CD4-positive, alpha-beta T cell treated with Interferon alpha-2 for 1 hour (primary cell): ENCODE measurements at places on chromosomes 11 and 22.
A peak's percentile ranks its signal among the peaks of the same experiment; 100 is the strongest.

DNA sequence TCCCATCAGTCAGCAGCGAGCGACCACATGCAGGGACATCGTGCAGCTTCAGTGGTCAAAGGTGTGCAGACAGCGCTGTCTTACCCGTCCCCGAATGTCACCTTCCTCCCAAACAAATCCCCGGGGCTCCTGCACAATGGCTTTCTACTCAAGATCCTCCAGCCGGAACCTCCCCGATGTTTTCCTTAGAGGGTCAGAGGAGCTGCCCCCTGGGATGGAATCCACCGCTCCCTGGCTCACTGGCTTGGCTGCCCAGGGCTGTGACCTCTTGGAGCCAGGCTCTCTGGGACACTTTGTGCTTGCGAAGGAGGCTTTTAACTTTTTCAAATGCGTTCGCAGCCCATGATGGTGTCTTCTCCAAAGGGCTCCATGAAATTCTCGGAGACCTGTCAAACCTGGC is 17.3 kb upstream of the FGF19 start:
- no peak for DNase-seq

DNA sequence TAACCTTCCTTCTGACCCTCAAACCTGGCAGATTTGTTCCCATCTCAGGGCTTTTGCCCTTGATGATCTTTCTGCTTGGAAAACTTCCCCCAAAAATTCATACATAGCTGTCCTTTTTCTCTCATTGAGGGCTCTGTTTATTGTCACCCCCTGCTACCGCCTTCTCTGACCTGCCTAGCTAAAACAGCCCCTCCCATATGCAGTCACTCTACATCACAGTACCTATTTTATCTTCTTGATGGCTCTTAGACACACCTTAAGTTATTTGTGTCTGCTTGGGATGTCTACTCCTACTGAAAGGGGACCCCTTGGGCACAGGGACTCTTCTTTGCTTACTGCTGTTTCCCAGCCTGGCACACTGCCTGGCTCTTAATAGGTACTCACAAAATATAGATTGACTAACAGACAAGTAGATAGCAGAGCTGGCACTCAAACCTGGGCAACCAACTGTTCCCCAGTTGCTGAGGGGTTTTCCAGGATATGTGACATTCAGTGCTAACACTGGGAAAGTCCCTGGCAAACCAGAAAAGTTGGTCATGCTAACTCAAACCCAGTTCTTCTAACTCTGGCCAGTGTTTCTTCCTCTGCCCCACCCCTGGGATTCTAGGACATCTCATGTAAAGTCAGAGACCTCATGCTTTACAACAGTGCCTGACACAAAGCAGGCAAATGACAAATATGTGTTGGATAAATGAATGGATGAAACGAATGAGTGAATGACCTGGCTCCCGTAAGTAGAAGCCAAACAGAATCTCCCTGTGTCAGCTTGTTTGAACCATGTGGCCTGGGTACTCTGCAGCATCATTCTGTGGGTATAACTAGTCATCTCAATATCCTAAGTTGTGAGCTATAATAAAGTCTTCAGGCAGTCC is 19.8 kb upstream of the FJX1 start:
- no peak for DNase-seq

DNA sequence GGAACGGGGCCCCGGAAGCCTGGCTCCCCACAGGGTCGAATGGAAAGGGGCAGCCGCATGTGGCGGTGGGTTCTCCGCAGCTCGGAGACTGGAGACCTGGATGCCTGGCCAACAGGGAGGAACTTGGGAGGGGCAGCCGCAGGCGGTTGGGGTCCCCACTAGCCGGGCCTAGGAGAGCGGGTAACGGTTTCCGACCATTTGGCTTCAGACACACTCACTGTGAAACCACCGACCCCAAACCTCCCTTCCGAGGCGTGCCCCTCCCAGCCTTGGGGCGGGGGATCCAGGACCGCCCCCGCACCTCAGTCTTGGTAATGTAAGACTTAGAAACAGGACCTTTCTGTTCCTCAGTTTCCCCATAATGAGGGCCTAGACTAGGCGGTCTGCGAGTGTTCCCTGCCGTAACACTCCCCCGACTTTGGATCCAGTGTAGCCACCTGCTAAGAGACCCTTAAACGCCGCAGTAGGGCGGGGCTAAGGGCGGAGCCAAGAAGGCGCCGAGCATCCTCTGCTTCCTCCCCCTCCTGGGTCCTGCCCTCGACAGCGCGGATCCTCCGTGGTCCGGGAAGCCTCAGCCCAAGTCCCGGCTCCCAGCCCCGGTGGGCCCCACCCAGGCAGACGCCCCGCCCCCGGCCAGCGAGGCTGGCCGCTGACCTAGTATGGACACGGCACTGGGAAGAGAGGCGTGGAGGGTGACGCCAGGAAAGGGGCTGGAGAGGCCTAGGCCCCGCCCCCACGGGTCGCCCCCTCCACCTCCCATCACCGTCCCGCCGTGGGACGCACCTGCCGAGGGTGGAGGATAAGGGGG is 1.8 kb upstream of the RASGRP2 start:
- DNase-seq, result peak; percentile 79

- no peak for DNase-seq
Measured at GRCh38 chr11:76067099-76067498, 139.2 kb downstream of the WNT11 start.

DNA sequence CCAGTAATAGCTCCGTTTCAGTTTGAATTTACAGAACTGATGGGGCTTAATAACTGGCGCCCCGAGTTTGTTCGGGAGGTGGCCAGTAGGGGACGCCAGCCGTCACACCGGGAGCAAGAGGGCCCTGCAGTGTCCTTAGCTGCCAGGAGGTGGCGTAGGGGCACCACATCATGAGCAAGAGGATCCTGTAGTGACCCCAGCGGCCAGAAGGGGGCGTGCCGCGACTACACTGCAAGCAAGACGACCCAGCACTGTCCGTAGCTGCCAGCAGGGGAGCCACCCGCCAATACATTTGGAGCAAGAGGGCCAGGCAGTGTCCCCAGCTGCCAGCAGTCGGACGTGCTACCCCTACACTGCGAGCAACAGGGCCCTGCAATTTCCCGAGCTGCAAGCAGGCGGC is 663.7 kb upstream of the B3GAT1 start:
- DNase-seq, result peak; percentile 57

GRCh38 chr11:73167363-73167954 is 25.3 kb upstream of the FCHSD2 start:
- DNase-seq, result no peak

DNA sequence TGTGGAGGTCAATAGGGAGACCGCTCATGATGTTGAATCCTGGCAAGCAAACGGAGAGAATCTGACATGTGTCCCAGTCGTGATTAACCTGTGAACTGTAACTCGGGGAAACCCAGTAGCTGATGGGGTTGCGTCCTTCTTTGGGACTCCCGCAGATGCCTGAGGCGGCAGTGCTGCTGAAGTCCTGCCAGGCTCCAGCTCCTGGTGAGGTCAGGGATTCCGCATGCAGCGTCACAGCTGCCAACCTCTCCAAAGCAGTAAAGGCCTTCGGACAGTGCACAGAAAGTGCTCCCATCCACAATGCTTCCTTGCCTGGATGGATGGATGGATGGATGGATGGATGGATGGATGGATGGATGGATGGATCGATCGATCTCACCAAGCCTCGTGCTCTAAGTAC is 13.5 kb downstream of the KCNQ1 start:
- DNase-seq, result no peak

DNA sequence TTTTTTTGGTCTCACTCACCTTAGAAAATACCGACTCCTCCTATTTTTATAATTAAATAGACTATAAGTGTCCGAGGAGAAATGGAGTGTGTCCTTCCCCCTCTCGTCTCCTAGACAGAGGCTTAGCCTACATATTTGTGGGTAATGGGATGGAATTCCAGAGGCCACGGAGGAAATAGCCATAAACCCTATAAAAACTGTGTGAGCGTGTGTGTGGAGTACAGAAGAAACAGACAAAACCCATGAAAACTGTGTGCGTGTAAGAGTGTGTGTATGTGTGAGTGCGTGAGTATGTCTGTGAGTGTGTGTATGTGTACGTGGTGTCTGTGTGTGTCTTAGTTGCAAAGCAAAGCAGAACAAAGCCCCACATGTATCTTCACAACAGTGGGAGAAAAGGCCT is 883.5 kb downstream of the OPCML start:
- no peak for DNase-seq

DNA sequence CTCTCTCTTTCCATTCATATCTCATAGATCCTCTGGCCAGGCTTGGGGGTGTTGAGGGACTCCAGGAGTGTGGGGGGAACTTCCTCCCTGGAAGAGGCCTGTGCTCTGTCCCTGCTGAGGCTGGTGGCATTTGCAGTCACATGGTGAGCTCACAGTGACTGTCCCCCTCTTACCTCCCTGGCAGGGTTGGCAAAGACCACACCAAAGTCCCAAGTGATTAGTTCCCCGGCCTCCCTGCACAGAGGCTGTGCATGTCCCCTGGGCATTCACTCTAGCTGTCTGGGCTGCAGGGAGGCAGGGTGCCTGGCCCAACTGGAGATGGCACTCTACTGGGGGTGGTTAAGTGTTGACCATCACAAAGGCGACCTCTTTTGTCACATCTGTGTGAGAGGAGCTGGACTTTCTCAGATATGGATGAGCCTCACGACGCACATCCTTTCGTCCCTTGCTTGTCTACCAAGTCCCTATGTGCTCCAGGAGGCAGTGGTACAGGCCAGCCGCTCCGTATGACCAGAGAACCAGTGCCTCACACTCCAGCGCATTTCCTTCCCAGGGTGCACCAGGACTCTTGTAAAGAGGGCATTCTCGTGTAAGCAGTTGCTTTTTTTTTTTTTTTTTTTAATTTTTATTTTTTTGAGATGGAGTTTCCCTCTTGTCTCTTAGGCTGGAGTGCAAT is 8.8 kb downstream of the TANGO2 start:
- no peak for DNase-seq

DNA sequence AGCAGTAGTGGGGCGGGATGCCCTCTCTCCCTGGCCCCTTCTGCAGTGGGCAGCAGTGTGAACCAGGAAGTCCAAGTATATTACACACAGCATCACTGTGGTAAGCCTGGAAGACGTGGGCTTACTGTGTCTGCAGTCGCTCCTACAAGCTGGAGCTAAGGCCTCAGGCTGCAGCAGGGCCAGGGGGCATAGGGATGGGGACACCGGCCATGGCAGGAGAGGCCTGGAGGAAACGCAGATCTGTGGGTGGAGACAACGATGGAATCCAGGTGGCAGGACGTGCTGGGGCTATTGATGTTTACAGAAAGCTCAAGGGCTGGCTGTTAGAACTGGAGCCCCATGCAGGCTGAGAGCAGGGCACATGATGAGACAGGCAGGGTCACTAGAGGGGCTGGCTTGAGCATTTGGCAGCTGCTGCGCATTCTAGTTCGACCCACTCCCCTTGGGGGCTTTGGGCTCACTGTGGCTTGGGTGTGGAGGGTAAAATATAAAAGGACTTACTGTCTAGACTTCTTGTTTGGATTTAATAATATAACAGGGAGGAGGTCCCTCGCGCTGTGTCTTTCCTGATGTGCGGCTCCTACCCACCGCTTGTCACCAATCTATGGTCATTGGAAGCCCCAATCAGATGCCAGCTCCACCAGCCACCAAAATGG is 539.5 kb downstream of the TBC1D22A start:
- no peak for DNase-seq

- no peak for DNase-seq
Measured at GRCh38 chr11:65532388-65533064, 7.6 kb downstream of the SCYL1 start.

GRCh38 chr11:2129308-2129698 is 9.9 kb downstream of the IGF2 start:
- no peak for DNase-seq

DNA sequence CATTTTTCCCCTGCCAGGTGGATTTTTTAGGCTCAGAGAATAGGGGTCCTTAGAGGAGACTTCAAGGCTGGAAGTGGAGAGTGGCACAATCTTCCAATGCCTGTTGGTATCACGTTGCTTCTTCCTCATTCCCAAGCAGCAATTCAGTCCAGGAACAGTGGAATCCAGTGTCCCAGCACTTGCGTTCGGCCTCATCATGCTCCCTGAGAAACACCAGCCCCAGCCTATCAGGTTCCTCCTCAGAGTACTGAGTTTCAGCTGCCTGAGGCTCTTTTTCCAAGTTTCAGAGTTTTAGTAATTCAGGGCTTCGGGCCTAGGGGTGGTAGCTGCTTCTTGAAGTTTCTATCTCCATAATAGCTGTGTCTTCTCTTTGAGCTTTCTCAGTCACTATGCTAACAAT is 31.9 kb upstream of the NRGN start:
- DNase-seq, result no peak

DNA sequence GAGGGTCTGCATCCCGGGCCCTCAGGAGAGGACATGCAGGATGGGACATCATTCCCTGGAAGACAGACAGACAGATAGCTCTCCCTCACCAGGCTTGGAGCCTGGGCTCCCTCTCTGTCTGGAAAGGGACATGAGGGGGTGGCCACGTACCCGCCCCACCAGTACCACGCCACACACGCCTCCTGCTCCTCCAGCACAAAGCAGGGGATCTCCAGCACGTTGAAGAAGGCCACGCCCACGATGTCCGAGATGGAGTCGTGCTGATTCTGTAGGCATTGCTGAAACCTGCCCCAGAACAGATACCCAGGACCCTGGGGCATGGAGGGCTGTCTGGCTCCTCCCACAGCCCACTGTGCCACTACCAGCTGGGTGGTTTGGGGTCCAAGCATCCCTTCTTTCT is 2.2 kb downstream of the PLA2G3 start:
- no peak for DNase-seq

- DNase-seq, result no peak
Measured at GRCh38 chr11:62169448-62169847, 20.6 kb upstream of the SCGB1D1 start.

- DNase-seq, result no peak
Measured at GRCh38 chr11:60155931-60156330, 27.0 kb downstream of the MS4A6A start.

DNA sequence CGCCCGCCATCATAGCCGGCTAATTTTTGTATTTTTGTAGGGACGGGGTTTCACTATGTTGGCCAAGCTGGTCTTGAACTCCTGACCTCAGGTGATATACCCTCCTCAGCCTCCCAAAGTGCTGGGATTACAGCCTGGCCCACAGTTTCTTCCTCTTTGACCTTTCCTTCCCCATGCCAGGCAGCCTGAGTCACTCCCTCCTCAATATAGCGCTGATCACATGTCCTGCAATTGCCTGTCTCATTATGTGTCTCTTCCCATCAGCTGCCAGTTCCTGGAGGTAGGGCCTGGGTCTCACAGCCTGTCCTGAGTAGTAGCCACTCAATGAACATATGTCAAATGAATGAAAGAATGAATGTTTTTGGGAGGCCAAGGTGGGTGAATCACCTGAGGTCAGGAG is 43.0 kb upstream of the CCDC134 start:
- DNase-seq, result peak; percentile 1

- DNase-seq, result no peak
Measured at GRCh38 chr22:18060646-18061620, 16.9 kb upstream of the PEX26 start.

DNA sequence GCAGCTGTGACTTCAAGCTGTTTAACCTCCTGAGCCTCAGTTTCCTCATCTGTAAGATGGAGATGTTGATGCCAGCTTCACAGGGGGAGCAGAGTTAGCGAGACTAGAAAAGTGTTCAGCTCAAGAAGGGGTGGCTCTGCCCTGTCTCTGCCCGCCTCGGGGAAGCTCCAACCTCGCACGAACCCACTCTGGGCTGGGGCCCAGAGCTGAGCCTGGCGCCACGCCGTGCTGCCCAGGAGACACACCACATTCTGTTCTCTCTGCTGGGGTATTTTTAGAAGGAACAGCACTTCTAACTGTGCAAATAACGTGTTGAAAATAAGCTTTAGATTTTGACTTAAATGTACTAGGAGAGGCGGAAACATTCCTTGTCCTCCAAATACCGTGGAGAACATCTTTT is 74.1 kb downstream of the PHF21B start:
- DNase-seq, result no peak
